Mesendoderm (in vitro differentiated cells): ENCODE measurements at places on chromosomes 3 and 15.

GRCh38 chr3:152315623-152316022 lies 46.9 kb downstream of the MBNL1 start:
- no peak for DNase-seq
- no peaks in the 10 kb centered on the region for H3K4me1 ChIP-seq
- no peak overlapping the region for H3K27ac ChIP-seq
- H3K36me3 ChIP-seq, result no peaks in the 10 kb centered on the region
- H3K4me3 ChIP-seq, result no peak overlapping the region

- H3K4me3 ChIP-seq, result no peak overlapping the region
- H3K27ac ChIP-seq, result no peak overlapping the region
- no peaks in the 10 kb centered on the region for H3K36me3 ChIP-seq
- no peaks in the 10 kb centered on the region for H3K4me1 ChIP-seq
Observed at GRCh38 chr3:54827056-54827687, 100.7 kb downstream of the LRTM1 start.

- H3K36me3 ChIP-seq, result no peaks in the 10 kb centered on the region
- no peaks in the 10 kb centered on the region for H3K4me1 ChIP-seq
- H3K27me3 ChIP-seq, result no peaks in the 10 kb centered on the region
- H3K4me3 ChIP-seq, result no peak overlapping the region
Observed at GRCh38 chr3:132974097-132974496, 64.1 kb upstream of the TMEM108 start.

DNA sequence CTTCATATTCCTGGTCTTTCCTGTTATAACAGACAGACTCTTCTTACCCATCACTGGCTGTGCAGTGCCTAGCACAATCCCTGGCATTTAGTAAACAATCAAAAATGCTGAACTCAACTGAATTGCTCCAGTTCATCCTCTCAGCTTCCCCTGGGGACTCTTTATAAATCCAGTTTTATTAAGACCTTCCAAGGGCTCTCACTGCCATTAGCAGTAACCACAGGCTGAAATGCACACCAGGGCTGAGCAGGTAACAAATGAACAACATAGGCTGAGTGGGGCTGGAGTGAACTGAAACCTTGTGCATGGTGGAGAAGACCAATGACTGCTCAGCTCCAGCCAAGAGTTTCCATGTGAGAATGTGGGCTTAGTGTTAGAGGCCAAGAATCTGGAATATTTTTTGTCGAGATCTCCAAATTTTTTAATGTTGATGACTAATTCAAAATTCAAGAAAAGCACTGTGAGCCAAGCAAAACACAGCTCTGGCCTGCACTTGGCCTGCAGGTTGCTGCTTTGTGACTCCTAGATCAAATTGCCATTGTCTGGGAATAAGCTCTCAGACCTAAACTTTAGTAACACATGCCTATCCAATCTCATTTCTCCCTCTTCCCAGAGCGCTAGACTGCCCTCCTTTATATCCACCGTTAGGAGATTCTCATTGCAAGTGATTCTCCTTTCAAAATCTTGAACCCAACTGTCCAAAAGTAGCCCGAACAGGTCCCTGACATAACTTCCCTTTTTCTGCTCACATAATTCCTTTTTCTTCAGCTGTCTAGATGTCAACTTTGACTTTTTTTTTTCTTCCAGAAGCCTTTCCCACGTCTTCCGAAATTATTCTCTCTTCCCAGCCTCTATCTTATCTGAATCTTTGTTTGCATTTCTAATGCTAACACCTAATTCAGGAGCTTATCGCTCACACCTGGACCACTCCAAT lies 7.4 kb downstream of the SQOR start:
- no peak overlapping the region for H3K27ac ChIP-seq
- H3K36me3 ChIP-seq, result no peaks in the 10 kb centered on the region
- peaks cover 6% of the 10 kb centered on the region for H3K27me3 ChIP-seq
